Endodermal cell (in vitro differentiated cells): ENCODE measurements at places on chromosomes 1 and 21.

GRCh38 chr1:81008293-81008692 lies 792.4 kb upstream of the ADGRL2 start:
- no peak for DNase-seq

DNA sequence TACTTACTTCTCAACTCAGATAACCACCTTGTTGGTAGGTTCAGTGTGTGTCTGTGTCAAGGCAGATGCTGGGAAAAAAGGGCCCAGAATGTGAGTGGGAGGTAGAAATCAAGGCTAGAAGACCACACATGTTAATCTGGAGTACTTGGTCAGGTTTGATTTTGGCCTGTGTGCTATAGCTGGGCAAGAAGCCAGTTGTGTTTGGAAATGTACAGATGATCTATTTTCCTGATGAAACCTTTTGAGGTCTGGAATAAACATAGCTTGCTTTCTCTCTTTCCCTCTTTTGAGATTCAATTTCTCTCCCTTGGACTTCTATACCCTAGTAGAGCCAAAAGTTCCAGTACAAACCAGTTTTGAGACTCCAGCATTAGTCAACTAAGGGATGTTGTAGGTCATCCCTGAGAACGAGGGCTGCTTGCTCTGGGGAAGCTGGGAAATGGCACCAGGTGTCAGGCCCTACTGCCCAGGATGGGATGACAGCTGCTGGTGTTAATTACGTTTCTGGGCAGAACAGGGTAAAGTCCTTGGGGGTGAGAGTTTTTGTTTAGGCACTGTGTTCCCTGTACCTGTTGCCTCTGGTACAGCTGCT lies 15.8 kb downstream of the MAPKAPK2 start:
- DNase-seq, result no peak

DNA sequence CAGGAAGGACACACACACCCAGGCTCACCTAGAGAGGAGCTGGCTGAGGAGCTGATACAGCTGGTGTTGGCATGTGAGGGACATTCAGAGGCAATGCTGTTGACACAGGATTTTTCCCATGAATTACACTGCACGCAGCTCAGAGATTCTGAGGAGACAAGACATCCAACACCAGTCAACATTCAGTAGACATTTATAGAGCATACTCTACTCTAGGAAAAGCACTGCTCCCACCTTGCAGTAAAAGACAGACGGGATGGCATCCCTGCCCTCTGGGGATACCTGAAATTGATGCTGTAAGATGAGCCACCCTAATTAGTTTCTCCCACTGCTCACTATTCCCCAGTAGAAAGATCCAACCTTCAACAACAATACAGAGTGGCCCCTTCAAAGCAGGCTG lies 5.1 kb downstream of the LYPD8 start:
- no peak for DNase-seq

GRCh38 chr1:21896026-21896425 lies 41.1 kb downstream of the HSPG2 start:
- DNase-seq, result no peak

DNA sequence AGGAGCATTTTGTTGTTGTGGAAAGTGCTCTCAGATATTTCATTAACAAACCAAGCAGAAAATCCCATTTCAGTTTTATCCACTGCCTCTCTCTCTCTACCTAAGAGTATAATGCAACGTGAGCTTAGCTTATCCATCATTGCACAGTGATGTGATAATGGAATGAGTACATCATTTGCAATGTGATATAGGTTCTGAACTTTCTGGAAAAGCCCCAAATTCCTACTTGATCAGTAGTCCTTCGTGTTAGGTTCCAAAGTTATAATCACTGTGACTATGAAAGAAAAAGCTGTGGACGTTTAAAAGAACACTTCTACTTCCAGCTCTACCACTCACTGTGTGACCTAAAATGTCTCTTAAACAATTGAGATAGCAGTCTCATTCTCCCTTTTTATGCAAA lies 76.4 kb upstream of the PRMT6 start:
- no peak for DNase-seq

DNA sequence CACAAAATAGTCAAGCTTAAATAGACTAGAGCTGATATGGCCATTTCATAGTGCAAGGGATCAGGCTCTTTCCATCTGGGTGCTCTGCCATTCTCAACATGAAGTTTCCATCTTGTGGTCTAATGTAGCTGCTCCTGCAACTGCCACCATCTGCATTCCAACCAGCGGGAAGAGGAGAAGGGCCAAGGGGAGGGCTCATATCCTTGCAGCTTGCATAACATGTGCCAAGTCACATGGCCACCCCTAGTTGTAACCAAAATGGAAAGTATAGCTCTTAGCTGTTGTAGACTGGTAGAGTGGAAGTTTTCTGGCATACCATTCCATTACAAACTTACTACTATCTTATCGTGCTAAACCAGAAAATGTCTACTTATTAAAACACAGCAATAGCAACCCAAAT lies 38.9 kb upstream of the IVNS1ABP start:
- no peak for DNase-seq

GRCh38 chr1:170967042-170967910 lies 31.9 kb downstream of the MROH9 start:
- DNase-seq, result no peak
